Activated naive CD4-positive, alpha-beta T cell (primary cell): ENCODE measurements at places on chromosomes 7 and 10.

DNA sequence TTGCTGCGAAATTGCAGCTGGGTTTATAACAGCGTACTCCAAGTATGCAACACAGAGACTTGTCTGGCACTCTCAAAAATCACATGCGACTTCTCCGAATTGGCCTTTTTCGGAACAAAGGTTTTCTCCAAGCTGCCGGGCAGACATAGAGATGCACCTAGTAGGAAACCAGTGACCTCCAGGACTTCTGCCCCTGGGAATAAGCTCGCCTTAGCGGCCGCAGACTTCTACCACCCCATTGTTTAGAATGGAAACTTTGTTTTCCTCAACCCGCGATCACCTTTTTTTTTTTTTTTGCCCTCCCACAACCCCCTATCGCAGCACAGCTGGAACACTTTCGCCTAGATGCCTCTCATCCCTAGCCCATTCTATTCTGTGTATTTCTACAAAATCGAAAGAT is 4.9 kb upstream of the HOXA10 start:
- DNase-seq: no peak

GRCh38 chr7:142776206-142776844 is 5.6 kb downstream of the PRSS2 start:
- no peak for DNase-seq

GRCh38 chr10:44961230-44961571 is 1.6 kb downstream of the RASSF4 start:
- no peak for DNase-seq

DNA sequence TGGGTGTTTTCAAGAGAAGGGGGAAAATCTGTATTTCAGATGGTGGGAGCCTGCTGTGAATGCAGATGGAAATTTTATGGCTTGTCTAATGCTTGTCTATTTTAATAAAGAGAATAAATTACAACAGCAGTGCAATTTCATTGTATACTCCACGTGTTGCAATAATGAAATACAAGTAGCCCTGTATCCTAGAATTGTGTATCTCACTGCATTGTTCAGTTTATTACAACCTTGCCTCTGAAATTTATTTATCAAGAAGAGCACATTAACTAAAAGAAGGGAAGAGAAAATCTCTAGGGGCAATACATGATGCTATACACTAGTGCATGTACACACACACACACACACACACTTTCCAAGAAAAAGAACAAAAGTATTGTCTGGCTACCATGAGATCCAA is 21.8 kb downstream of the ANK3 start:
- no peak for DNase-seq

- DNase-seq: no peak
Measured at GRCh38 chr10:52485462-52485861, 171.4 kb downstream of the DKK1 start.

- no peak for DNase-seq
Measured at GRCh38 chr10:24408365-24408764, 199.4 kb downstream of the KIAA1217 start.

DNA sequence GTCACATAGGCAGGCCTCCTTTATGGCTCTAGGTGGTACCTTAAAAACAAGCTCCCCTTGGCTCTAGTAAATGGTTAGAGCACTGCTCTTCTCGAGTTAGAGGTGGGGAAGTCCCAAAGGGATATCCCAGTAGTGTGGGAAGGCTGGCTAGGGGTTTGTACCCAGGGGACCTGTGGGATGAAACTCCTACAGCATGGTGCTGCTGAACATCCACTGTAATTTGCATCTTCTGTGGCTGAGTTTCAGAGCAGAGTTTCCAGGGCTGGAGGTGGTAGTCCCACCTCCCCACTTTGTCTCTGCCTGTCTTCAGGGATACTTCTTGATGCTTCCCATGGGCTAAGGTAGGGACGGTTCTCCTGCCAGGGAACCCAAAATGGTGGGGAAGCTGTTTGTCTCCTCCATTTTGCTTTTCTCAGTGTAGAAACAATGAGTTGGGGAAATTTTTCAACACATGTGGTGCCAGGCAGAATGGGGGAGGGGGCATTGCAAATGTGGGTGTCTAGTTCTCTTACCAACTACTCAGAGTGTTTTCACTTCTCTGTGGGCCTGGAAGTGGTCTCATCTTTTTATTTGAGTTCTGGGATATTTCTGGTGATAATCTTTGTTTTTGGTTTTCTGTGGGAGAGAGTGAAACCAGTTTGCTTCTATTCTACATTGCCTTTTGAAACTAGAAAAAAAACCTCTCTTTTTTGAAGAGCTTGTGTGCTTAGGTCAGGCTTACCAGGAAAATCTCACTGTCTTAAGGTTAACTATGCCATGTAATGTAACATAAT is 36.3 kb downstream of the SCART1 start:
- DNase-seq: no peak

DNA sequence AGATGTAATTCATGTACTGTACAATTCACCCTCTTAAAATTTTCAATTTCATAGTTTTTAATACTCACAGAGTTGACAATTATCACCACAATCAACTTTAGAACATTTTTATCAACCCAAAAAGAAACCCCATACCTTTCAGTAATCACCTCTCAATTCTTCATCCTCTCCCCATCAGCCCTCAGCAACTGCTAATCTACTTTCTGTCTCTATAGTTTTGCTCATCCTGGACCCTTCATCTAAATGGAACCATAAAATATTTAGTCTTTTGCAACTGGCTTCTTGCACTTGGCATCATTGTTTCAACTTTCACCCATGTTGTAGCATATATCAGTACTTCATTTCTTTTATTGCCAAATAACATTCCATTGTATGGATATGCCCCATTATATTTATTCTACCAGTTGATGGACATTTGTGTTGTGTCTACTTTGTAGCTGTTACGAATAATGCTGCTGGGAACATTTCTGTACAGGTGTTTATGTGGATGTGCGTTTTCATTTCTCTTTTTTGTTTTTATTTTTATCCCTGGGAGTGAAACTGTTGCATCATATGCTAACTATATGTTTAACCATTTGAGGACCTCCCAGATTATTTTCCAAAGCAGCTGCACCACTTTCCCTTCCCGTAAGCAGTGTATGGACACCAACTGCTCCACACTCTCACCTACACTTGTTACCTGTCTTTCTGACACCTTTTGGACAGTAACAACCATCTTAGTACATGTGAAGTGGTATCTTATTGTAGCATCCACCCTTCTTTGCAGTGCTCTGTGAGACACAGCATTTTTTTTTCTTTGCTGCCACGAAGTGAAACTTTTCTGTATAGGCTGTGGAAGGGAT is 65.4 kb upstream of the APBB1IP start:
- no peak for DNase-seq

DNA sequence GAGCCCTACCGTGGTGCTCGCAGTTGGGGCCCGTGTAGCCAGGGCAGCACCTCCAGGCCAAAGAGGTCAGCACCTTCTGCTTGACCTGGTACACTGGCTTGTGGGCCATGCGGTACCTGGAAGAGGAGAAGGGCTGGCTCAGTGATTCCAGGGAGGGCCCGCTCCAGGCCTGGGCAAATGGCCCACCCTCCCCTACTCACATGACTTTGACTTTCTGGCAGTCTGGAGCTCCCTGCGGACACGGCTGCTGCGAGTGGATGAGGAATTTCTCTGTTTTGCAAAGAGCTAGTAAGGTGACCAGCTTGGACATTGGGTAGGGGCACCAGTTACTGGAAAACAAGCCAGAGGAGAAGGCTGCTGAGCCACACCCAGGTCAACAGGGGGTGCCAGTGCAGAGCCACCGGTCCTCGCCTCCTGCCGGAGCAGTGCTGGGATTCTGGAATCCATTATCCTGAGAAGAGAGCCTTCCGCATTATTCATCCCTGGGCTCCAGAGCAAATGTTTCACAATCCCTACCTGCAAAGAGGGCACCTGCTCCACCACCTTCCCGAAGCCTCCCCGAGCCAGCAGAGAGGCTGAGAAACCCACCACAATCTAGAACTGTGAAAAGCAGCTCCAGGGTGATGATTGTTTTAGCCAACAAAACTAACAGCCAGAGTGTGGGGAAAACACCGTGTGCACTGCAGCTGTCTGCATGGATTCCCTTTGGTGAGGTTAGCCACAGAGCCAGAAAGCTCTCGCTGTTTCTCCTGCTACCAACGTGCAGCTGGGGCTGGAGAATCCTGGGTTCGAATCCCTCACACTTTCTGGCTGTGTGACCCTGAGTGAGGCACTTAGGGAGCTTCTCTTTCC is 11.8 kb downstream of the MMRN2 start:
- no peak for DNase-seq

DNA sequence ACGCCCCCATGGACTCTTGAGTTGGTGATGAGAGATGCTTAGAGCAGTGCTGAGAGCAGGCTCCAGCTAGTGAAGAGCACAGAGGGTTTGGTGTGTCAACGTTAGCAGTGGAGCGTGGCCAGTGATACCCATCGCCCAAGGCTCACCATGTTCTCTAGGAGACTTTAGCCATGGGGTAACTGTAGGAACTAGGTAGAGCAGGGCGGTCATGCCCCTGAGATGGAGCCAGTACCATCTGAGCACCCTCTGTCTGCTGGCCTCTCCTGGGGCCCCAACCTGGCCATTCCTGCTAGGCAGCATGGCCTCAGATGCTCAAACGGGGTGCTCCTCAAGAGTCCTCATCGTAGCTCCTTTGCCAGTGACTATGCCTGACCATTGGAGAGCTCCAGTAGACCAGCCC is 179.7 kb downstream of the KCND2 start:
- DNase-seq: no peak

DNA sequence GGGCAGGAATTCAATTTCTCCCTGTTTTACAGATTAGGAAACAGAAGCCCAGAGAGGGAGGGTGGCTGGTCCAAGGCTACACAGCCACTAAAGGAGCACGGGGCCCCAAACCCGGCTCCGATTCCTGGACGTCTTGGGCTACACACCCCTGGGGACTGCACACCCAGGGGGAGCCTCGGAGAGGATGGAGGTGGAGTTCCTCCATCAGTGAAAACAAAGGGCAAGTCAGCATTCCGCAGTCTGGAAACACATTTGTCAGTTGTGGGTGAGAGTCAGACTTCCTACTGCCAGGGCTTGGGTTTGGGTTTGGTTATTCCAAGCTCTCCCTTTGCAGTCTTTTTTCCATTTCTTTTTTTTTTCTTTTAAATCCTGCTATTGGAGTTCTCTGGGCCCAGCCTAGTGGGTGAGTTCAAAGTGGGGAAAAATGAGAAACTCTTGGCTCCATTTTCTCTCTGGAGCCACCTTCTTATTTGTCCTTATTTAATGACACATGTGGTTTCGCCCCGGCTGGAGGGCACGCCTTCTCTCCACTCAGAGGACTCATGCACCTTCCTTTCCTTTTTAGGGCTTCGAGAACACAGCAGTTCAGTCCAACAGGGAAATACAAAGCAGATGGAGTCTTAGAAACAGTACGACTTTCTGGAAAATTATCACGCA is 59.9 kb upstream of the AQP1 start:
- no peak for DNase-seq

DNA sequence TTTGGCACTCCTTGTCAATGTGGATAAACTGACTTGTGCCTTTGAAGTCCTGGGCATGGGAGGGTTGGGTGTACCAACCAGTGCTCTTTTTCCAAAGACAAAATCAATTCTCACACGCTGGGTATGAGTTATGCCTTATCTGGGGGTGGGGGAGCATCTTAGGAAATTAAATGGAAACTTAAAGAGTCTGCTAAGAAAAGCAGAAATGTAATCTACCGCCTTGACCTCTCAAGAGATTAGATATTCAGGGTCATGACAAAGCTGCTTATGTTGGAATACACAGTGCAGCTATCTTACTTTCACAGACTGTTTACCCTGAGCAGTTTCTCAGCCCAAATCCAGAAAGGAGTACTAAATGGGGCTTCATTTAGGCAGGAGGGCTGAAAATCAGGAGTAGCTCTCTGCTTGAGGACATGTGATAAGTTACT is 2.6 kb downstream of the MEST start:
- DNase-seq: no peak

DNA sequence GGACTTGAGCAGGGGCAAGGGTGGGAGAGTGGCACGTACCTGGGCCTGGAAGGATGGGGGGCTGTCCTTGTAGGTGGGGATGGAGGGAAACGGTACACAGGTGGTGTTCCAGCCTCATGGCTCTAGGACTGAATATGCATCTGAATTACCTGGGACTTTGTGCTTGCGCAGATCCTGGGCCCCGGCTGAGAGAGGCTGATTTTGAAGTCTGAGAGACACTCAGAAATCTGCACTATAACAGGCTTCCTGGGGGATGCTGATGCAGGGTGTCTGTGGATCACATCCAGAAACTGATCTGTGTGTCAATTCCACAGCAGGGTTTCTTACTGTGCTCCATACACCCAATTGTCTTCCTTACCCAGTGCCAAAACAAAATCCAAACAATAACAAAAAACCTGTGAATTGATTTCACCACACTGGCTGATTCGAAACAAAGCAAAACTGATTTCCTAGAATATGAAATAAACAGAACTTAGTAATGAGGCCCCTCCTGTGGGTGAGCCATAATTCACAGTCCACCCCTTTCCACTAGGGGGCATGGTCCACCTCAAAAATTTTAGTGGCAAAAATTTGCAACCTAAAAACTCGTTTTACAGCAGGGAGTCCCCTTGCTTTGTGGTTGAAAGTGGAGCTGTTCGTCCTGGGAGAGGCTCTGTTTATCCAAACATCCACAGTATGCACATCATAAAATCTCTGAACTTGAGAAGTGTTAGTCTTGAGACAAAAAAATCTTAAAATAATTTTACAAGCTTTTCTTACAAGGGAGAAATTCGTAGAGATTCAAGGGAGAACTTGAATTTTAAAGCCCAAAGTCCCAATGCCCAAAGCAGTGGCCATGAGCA is 32.0 kb upstream of the PLEKHA1 start:
- DNase-seq: peak; percentile 46

GRCh38 chr7:142960955-142961512 is 1.1 kb downstream of the KEL start:
- no peak for DNase-seq

GRCh38 chr10:59624136-59624535 is 85.5 kb downstream of the SLC16A9 start:
- no peak for DNase-seq

- DNase-seq: no peak
Measured at GRCh38 chr10:102261842-102262241, 16.5 kb downstream of the GBF1 start.

- no peak for DNase-seq
Measured at GRCh38 chr7:142391191-142391992, 133.5 kb upstream of the PRSS58 start.

- no peak for DNase-seq
Measured at GRCh38 chr10:7788639-7789286, 786 bp downstream of the ATP5F1C start.

DNA sequence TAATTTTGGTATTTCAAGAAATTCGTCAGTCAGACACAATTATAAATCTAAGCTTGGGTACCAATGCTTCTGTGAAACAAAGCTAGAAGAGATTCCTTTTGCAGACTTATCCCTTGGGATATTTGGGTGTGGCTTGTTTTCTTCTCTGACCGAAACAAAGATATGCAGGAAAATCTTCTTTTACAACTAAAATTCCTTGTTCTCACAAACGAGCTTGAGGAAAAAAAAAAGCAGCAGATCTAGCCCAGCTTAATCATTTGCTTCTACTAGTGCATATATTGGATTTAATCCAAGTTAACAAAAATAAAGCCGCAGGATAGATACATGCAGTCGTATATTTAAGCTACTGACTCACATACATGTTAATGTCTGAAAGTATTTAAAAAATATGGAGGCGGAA is 104.2 kb downstream of the PRTFDC1 start:
- no peak for DNase-seq
